Temporal lobe (tissue), 4 donors: ENCODE measurements at places on chromosomes 13 and 19. TPM values are rescaled to one million over a fixed set of nuclear protein-coding genes. Genes with fewer than 3 reads are reported as not detected.

The TEX101 gene
- not detected for total RNA-seq

The CEACAM3 gene
- total RNA-seq, result 0.25 TPM

The ZIK1 gene
- 22.1 TPM for total RNA-seq

The AKAP11 gene
- total RNA-seq, result 95.1 TPM

The TMEM59L gene
- total RNA-seq, result 42.0 TPM

The IGLON5 gene
- total RNA-seq, result 7.9 TPM

The TBXA2R gene
- total RNA-seq, result 0.25 TPM

The TPTE2 gene
- 0.25 TPM for total RNA-seq

The C1QTNF9B gene
- not detected for total RNA-seq

The SPRED3 gene
- 2.0 TPM for total RNA-seq

The ZNF628 gene
- total RNA-seq, result 0.49 TPM

The ZNF709 gene
- total RNA-seq, result 24.6 TPM

The CGB8 gene
- not detected for total RNA-seq

The MEIOSIN gene
- total RNA-seq, result not detected

The ZNF229 gene
- 15.7 TPM for total RNA-seq

The GIPR gene
- total RNA-seq, result 0.25 TPM

The KRTDAP gene
- 0.49 TPM for total RNA-seq

The IFNL1 gene
- not detected for total RNA-seq

The MBD3L2 gene
- not detected for total RNA-seq

The PTGER1 gene
- not detected for total RNA-seq

The KLHL1 gene
- total RNA-seq, result 69.3 TPM

The ZGLP1 gene
- 2.7 TPM for total RNA-seq

The YJEFN3 gene
- 3.0 TPM for total RNA-seq

The TMEM145 gene
- 54.6 TPM for total RNA-seq

The FLT3 gene
- total RNA-seq, result 2.5 TPM

The CEBPA gene
- 1.2 TPM for total RNA-seq

The TRPC4 gene
- 14.8 TPM for total RNA-seq

The FARP1 gene
- total RNA-seq, result 79.2 TPM

The PSPN gene
- total RNA-seq, result 3.0 TPM

The CYSLTR2 gene
- 3.0 TPM for total RNA-seq

The NXNL1 gene
- total RNA-seq, result not detected

The VASP gene
- total RNA-seq, result 9.3 TPM

The SHD gene
- total RNA-seq, result 2.2 TPM

The LACC1 gene
- 4.7 TPM for total RNA-seq

The PTPRH gene
- total RNA-seq, result not detected

The PSG6 gene
- total RNA-seq, result not detected
